ENCODE measurements at places on chromosomes 13 and 19.

DNA sequence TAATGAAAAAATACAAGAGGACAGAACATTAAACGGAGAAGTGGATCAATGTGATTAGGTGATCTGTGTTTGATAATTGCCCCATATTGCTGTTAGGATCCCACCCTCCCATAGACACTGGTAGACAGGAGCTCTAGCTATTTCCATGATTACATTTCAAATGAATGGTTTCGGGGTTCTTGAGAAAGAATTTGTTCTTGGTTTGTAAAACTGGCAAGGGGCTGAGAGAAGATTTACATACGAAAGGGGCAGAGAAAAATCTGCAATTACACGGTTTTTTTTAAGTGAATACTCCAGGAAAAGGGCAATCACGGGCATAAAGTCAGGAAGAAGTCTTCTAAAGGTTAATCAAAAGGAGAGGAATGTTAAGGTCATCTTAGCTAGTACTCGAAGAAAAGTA lies 2125.7 kb upstream of the PCDH20 start:
- no peak for DNase-seq

- DNase-seq: peak; percentile 16
These were observed 48.9 kb downstream of the ZNRF4 start for GRCh38 chr19:5504114-5504513.

DNA sequence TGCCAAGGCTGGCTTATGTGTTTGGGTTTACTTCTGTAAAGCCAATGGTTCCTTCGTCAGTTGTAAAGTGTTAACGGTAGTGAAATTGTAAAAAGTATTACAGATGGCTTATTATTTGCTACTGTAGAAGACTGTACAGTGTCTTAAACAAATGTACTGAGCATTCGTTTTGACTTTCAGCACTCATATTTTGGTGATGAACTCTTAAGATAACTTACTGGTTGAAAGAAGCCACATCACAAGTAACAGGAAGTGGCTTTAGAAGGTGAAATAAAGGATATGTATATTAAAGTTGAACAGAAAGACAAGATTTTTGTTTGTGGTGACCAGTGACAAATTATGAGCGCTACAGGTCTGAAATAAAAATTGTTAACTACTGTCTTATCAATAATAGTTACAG lies 64.2 kb downstream of the URI1 start:
- DNase-seq: no peak

GRCh38 chr13:113766035-113766800 lies 7.2 kb downstream of the TMEM255B start:
- no peak for DNase-seq

- DNase-seq: no peak
These were observed 17.9 kb downstream of the GPR183 start for GRCh38 chr13:99289271-99289670.

GRCh38 chr13:75637181-75637750 lies 1.1 kb downstream of the LMO7 start:
- DNase-seq: no peak

GRCh38 chr13:83248751-83249150 lies 633.5 kb downstream of the SLITRK1 start:
- no peak for DNase-seq

DNA sequence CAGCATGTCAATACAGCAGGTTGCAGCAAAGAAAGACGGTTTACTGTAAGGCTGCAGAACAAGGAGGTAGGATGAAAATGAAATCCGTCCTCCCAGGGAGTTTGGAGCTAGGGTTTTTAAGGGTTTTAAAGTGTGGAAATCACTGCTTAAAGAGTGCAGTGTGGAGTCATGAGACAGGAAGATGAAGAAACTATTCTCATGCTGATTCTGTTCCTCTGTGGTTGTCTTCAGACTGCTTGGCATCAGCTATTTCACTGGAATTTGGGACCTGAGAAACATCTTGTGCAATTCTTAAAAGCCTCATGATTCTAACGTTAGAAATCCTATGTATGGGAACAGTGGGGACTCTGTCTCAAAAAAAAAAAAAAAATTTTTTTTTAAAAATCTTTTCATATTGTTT lies 11.4 kb downstream of the ZNF331 start:
- DNase-seq: no peak
